Fibroblast of skin of left quadriceps (primary cell): ENCODE measurements at places on chromosomes 5 and 9.

GRCh38 chr5:95770830-95771708 is 39.9 kb downstream of the RHOBTB3 start:
- DNase-seq = no peak

DNA sequence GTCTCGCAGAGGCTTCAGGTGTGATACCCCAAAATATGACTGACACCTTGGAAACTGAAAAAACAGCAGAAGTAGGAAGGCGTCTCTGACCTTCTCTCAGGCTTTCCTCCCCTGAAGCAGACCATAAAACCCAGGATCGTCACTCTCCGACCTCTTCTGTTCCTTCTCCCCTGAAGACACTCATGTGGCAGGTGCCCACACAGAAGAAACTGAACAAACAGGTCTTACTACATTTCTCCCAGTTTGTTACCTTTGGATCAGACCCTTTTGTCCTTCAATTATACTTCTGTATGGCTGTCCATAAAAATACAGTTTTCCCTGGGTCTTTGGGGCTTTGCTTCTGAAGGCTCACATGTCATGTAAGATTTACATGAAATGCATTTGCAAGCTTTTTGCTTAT is 10.3 kb upstream of the PRUNE2 start:
- DNase-seq = no peak

DNA sequence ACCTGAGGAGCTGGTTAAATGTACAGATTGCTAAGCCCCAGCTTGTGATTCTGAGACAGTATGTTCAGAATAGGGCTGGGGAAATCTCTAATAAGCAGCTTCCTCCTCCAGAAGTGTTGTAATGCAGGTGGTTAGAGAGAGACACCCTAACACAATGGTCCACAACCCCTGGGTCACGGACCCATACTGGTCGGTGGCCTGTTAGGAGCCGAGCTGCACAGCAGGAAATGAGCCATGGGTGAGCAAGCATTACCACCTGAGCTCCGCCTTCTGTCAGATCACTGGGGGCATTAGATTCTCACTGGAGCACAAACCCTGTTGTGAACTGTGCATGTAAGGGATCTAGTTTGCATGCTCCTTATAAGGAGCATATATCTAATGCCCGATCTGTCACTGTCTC is 61.8 kb downstream of the SLC36A1 start:
- DNase-seq = no peak

- no peak for DNase-seq
These were observed 127.5 kb downstream of the PPP2R2B start for GRCh38 chr5:146751054-146751453.

- DNase-seq = no peak
These were observed 39.6 kb downstream of the ADCY2 start for GRCh38 chr5:7435503-7435902.

- no peak for DNase-seq
These were observed 6.3 kb downstream of the NHP2 start for GRCh38 chr5:178147406-178147805.

DNA sequence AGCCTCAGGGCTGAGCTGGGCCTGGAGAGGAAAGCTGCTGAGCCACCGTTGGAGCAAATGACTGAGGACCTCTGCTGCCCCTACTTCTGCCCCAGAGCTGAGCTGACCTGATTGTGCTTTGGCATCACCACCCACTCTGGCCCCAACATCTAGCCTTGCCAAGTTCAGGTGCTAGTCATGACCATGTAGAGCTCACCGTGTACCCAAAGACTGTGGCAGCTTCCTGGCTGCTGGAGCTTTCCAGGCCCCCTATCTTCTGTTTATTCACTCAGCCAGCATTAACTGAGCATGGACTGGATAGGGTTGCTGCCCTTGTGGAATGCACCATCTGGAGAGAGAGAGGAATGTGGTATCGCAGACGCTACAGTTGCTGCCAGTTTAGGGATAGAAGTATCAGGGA is 49.1 kb downstream of the JADE2 start:
- DNase-seq = no peak

DNA sequence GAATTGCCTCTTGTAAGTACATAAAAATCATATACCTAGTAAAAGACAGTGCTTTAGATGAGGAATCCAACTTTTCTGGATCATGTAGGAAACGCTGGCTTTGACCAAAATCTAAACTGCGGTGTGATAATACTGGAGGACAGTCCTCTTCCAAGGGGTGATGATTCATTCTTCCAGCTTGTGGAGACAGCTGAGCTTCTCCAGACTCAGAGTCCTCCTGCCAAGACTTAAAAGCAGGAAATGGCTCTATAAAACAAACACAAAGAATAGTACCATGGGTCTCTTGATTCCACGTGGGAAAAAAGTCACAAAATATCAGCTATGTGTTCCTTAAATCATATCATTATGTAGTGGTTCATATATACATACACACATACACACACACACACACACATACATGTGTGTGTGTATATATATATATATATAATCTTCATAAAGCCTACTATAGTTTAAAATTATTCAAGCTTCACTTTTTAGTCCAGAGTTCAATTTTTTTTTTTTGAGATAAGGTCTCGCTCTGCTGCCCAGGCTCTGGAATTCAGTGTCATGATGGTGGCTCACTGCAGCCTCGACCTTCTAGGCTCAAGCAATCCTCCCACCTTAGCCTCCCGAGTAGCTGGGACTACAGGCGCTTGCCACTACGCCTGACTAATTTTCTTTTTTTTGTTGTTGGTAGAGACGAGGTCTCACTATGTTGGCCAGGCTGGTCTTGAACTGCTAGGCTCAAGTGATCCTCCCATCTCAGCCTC is 65.0 kb downstream of the PKD2L2 start:
- peak; percentile 58 for DNase-seq

DNA sequence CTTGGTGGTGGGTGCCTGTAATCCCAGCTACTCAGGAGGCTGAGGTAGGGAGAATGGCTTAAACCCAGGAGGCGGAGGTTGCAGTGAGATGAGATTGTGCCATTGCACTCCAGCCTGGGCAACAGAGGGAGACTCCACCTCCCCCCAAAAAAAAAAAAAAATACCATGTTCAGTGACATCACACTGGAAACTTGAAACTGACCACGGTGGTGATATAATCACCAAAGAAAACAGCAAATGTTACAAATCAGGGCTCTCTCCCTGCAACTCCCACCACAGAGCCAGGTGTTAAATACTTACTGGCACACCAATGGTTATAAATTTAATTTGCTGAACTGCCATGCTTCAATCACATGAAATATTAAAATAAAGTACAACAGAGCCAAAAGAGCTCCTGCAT is 81.4 kb downstream of the ZNF608 start:
- DNase-seq = no peak

GRCh38 chr9:134918646-134919045 is 934 bp upstream of the FCN1 start:
- no peak for DNase-seq

DNA sequence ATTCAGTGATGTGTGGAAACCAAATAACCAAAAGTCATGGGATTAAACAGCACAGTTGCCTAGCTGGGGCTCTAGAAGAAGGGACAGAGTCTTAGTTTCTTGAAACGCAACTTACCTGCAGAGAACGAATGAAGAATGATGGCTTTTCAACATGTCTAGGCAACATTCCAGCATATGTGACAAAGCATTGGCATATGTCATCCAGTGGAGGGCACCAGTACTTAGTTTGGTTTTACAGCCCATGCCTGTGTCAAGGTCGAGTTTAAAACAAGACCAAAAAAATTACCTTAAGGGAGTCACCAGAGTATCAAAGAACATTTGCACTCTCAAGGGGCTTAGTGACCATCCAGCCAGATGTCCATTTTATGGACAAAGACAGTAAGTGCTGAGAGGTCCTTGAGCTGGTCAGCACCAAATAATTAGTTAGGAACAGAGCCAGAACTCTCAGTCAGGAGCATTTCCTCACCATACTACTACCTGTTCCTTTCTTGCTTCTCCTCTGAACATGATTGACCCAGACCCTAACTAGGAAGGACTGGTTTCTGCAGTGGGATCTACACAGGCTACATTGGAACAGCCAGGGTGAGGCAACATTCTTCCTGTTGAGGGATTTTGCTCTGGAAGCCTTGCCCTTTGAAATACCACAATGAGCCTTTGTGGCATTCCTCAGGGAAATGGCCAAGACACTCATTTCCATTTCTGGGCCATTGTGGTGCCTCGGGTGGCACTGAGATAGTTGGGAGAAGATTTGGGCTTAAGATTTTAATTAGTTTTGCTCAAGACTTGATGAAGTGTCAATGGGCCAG is 75.4 kb upstream of the ANKH start:
- no peak for DNase-seq

DNA sequence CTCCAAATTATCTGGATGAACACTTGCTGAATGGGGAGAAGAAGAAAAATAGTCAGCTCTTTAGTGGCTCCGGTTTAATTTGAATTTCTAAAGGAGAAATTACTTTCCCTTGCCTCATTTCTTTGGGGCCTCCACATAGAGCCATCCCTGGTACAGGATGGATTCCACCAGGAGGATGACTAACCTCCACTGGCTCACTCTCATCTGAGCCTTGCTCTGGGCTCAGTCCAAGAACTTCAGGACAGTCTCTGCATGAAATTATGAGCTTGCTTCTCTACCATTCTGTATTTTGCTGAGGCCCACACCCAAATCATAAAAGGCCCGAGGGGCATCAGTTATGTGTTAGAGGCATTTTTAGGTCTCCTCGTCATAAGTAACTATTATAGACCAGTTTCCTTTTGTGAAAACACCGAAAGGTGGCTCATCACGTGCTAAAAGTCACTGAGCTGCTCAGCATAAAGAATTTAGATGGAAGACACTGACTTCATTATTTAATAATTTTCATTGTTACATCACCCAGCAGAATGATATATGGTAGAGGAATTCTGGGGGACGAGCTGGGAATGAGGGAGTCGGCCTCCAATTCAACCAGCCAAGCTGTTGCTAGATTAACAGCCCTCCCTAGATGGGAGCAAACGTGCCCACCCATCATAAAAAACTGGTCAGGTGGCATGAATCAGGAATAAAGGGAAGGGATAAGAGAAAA is 222.1 kb downstream of the TARS1 start:
- peak; percentile 58 for DNase-seq

- no peak for DNase-seq
These were observed 641.8 kb downstream of the PRR16 start for GRCh38 chr5:121105921-121106320.

- no peak for DNase-seq
These were observed 66.6 kb downstream of the LRRC70 start for GRCh38 chr5:62645223-62645622.

DNA sequence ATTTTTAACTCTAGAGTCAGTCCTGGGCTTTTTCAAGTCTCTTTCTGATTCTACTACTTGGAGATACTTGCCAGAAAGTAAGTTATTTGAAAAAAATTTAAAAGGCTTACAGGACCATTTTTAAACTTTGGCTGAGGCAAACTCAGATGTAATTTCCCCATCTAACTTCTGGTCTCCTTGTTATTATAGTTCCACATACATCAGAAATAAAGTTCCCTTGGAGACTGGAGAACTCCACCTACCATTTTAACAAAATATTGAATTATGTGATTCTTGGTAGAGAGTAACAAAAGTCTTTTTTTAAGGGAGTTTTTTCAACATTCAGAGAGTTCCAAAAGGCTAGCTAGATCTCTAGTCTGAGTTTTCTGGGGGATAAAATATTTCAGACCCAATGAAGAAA is 56.3 kb upstream of the SNX2 start:
- no peak for DNase-seq

- DNase-seq = no peak
These were observed 78.5 kb upstream of the CACNA1B start for GRCh38 chr9:137798901-137799629.

- no peak for DNase-seq
These were observed 59.4 kb upstream of the CCDC112 start for GRCh38 chr5:115355767-115356381.

- DNase-seq = no peak
These were observed 76.6 kb upstream of the FAM169A start for GRCh38 chr5:74942622-74943286.

DNA sequence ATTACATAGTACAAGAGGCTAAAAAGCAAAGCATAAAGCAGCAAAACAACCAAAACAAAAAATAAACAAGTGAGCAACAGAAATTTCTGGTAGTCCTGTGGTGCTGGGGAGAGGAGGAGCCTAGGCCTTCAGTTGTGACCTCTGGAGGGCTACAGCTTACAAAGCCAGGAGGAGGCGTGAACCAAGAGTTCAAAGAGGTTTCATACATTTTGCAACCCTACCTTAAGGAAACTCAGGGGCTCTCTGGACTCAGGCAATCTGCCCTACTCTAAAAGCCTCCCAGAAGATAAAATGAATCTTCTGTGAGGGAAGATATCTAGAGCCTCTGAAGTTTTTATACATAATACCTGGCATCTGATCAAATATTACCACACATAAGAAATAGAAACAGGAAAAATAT is 187.4 kb downstream of the AGTPBP1 start:
- DNase-seq = no peak

GRCh38 chr5:56876327-56876726 is 33.1 kb upstream of the SETD9 start:
- DNase-seq = no peak

DNA sequence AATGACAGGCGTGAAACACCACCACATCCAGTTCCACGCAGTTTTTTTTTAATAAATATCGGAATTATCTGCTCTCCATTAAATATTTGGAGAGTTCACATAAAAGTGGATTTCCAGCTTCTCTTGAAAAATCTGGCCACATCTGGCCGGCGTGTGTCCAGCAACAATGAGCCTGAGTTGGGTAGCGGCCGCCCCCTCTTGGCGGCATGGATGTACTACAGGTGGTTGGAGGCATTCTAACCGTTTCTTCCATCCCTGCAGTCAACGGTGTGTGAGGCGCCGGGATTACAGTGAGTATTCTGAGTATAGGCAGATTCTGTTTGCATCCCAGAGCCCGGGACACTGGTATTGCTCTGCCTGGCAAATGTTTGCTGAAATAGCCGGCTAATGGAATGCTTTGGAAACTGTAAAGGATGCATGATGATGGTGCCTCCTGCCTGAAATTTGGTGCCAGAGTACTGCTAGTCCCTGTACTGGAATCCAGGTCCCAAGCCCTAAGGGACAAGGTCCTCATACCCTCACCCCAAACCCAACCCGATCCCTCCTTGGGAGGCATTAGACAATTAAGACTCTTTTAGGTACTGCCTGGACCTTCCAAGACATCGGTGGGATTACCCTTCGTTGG is 13.6 kb upstream of the GM2A start:
- DNase-seq = peak; percentile 43

- DNase-seq = no peak
These were observed 338.9 kb downstream of the EFNA5 start for GRCh38 chr5:107331882-107332281.

DNA sequence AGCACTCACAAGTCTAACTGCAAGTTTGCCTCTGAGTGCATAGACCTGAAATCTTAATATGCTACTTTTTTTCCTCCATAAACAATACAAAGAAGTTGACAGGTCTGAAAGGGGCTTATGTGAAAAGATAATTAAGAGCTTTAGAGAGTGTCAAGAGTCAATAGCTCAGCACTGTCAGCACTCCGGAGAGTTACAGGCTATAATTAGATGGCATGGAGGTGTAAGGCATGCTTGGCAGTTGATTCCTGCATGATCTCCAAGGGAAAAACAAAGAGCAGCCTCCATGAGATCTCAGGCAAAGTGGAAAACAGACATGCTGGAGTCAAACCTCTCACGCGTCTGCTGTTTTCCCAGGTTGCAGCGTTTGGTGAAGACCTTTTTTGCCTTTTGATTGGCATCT is 468.7 kb downstream of the TLE4 start:
- no peak for DNase-seq
